Panc1 (cell line): ENCODE measurements at places on chromosomes 12 and 14. TPM values are rescaled to one million over a fixed set of nuclear protein-coding genes. Genes with fewer than 3 reads are reported as not detected.

GRCh38 chr14:93318927-93319326 is 13.9 kb downstream of the BTBD7 start:
- no peaks in the 10 kb centered on the region for H3K27me3 ChIP-seq
- H3K27ac ChIP-seq = peak overlapping the region; percentile 68
- H3K4me1 ChIP-seq = peaks cover 22% of the 10 kb centered on the region
- no peak for DNase-seq
- no peaks in the 10 kb centered on the region for H3K36me3 ChIP-seq
- no peak overlapping the region for H3K4me3 ChIP-seq

Gene KRT86
- 1.1 TPM for total RNA-seq

GRCh38 chr14:79017561-79017960 is 847.4 kb downstream of the NRXN3 start:
- H3K27ac ChIP-seq = no peak overlapping the region
- no peak overlapping the region for H3K4me3 ChIP-seq
- no peaks in the 10 kb centered on the region for H3K4me1 ChIP-seq
- DNase-seq = no peak

GRCh38 chr12:105865886-105866285 is 272.9 kb downstream of the NUAK1 start:
- no peaks in the 10 kb centered on the region for H3K27me3 ChIP-seq
- no peak for DNase-seq
- no peak overlapping the region for H3K27ac ChIP-seq
- H3K36me3 ChIP-seq = no peaks in the 10 kb centered on the region
- no peaks in the 10 kb centered on the region for H3K4me1 ChIP-seq

GRCh38 chr12:38850461-38850860 is 54.9 kb downstream of the CPNE8 start:
- H3K27me3 ChIP-seq = no peaks in the 10 kb centered on the region
- no peak overlapping the region for H3K27ac ChIP-seq
- H3K4me3 ChIP-seq = no peak overlapping the region
- no peak for DNase-seq
- H3K4me1 ChIP-seq = no peaks in the 10 kb centered on the region

DNA sequence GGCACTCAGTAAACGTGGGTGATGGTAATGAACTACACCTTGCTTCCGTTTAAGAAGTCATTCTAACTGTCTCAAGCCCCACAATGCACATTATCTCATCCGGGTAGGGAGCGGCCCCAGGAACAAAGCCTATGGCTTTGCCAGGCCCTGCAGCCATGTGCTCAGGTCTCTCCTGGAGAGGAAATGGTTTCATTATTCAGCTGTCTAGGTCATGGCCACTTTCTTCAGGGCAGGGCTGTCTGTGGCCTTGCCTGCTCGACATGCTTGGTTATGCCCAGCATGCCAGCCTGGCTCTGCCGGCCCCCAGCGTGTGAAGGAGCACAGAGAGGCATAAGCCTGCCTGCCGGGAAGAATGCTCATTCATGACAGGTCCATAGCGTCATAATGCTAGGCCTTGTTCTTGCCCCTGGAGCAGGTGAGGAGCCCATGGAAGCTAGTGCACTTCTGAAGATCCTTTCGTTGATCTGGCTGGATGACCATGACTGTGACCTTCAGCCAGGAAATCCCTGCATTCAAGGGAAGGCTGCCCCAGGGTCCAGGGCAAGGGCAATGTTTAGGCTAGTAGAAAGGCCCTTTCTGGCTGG is 26.3 kb upstream of the FOS start:
- H3K4me3 ChIP-seq = no peak overlapping the region
- H3K27ac ChIP-seq = no peak overlapping the region
- no peaks in the 10 kb centered on the region for H3K36me3 ChIP-seq
- H3K4me1 ChIP-seq = no peaks in the 10 kb centered on the region
- no peaks in the 10 kb centered on the region for H3K27me3 ChIP-seq
- DNase-seq = no peak

- no peaks in the 10 kb centered on the region for H3K36me3 ChIP-seq
- no peak overlapping the region for H3K27ac ChIP-seq
- DNase-seq = peak; percentile 41
- H3K4me1 ChIP-seq = no peaks in the 10 kb centered on the region
- no peaks in the 10 kb centered on the region for H3K27me3 ChIP-seq
Measured at GRCh38 chr12:122793685-122794106, 19.3 kb downstream of the CCDC62 start.

Gene SLC22A17
- total RNA-seq = 3.2 TPM

DNA sequence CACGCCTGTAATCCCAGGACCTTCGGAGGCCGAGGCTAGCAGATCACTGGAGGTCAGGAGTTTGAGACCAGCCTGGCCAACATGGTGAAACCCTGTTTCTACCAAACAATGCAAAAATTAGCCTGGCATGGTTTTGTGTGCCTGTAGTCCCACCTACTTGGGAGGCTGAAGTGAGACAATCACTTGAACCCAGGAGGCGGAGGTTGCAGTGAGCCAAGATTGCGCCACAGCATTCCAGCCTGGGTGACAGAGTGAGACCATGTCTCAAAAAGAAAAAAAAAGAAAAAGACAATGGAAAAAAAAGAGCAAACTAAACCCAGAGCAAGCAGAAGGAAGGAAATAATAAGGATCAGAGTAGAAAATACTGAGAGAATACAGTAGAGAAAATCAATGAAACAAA is 5.4 kb downstream of the CHURC1 start:
- no peaks in the 10 kb centered on the region for H3K27me3 ChIP-seq
- peaks cover 5% of the 10 kb centered on the region; the same call in 1 of the 2 replicates for H3K4me1 ChIP-seq
- H3K27ac ChIP-seq = no peak overlapping the region
- no peak overlapping the region for H3K4me3 ChIP-seq
- no peak for DNase-seq

DNA sequence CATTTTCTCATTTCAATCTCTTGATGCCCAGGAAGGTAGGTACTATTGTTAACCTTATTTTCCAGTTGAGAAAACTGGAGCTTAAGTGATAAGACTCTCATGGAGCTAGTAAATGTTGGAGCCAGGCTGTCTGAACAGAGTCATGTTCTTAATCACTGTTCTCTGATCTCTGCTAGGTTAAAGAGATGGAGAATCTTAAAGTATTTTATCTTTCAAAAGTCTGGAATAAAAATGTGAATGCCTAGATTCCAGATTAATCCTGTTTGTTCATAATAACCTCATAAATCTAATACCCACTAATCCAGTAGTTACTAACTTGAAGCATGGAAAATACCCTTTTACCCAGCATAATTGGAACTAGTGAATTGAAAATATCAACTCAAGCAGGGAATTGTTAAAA is 341.0 kb upstream of the RGS6 start:
- no peaks in the 10 kb centered on the region for H3K36me3 ChIP-seq
- H3K4me3 ChIP-seq = no peak overlapping the region
- no peaks in the 10 kb centered on the region; the same call in 1 of the 2 replicates for H3K4me1 ChIP-seq
- H3K27me3 ChIP-seq = no peaks in the 10 kb centered on the region
- H3K27ac ChIP-seq = no peak overlapping the region
- no peak for DNase-seq

- H3K36me3 ChIP-seq = peaks cover 17% of the 10 kb centered on the region
- H3K27me3 ChIP-seq = no peaks in the 10 kb centered on the region
- no peaks in the 10 kb centered on the region for H3K4me1 ChIP-seq
- no peak overlapping the region for H3K27ac ChIP-seq
Measured at GRCh38 chr14:64937171-64937820, 5.2 kb downstream of the GPX2 start.
